ENCODE measurements at places on chromosomes 2 and 18. TPM values are rescaled to one million over a fixed set of nuclear protein-coding genes. Genes with fewer than 3 reads are reported as not detected.

Gene LBH
- 30.3 TPM for total RNA-seq

Gene PDE6D
- total RNA-seq: 50.3 TPM

Gene GDF7
- total RNA-seq: 0.19 TPM

Gene CHRND
- not detected for total RNA-seq

Gene EN1
- total RNA-seq: not detected

Gene ARHGAP15
- not detected for total RNA-seq

Gene EFR3B
- 11.8 TPM for total RNA-seq

Gene ASB18
- not detected for total RNA-seq

Gene NEB
- total RNA-seq: 8.2 TPM

Gene KLHL41
- total RNA-seq: not detected

Gene FBXO48
- total RNA-seq: 1.1 TPM

Gene SPP2
- total RNA-seq: not detected

Gene LIPG
- total RNA-seq: 17.2 TPM

Gene RIT2
- total RNA-seq: 1.9 TPM

Gene ERFE
- total RNA-seq: 3.3 TPM

Gene SLC9A4
- total RNA-seq: not detected

Gene SLC5A7
- total RNA-seq: 0.17 TPM

Gene PLEKHH2
- total RNA-seq: 6.7 TPM

Gene LIMS2
- 1.3 TPM for total RNA-seq

Gene ATP6V1C2
- total RNA-seq: 0.14 TPM

Gene OTOS
- not detected for total RNA-seq

Gene KIF3C
- 34.6 TPM for total RNA-seq

Gene MYO3B
- 0.19 TPM for total RNA-seq

Gene SMIM21
- not detected for total RNA-seq

Gene ANKRD23
- 4.0 TPM for total RNA-seq

Gene ELOA2
- total RNA-seq: not detected

Gene ZEB2
- total RNA-seq: not detected

Gene LDLRAD4
- total RNA-seq: 1.9 TPM

Gene LOXHD1
- total RNA-seq: 0.17 TPM

Gene ALPI
- not detected for total RNA-seq

Gene SPATA3
- not detected for total RNA-seq

Gene ATOH8
- total RNA-seq: 0.62 TPM

Gene FOXD4L1
- total RNA-seq: not detected

Gene AFF3
- total RNA-seq: 5.9 TPM

Gene TMEM127
- total RNA-seq: 19.9 TPM

Gene RNF25
- 22.1 TPM for total RNA-seq

Gene FER1L5
- total RNA-seq: 0.27 TPM
